ENCODE measurements at places on chromosomes 11 and 22.

GRCh38 chr11:1832920-1833295 is 1.9 kb upstream of the SYT8 start:
- no peak for DNase-seq

GRCh38 chr11:73139476-73140198 is 2.5 kb downstream of the FCHSD2 start:
- peak; percentile 42 for DNase-seq

DNA sequence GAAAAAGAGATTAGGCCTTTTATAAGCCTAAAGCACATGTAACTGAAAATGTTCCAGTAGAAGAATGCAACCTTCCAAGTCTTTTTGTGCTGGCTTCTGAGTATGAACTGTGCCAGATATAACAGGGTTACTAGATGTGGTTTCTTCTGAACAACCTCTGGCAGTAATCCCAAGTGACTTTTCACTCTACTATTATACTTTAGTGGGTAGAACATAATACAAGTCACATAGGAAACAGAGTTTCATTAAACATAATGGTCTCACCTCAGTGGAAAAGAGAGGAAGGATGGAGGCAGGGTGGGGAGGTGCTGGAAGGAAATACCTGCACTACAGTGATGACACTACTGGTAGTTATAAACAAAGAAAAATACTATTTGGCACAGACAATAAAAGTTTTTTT is 81.3 kb downstream of the PHF21A start:
- DNase-seq = no peak

DNA sequence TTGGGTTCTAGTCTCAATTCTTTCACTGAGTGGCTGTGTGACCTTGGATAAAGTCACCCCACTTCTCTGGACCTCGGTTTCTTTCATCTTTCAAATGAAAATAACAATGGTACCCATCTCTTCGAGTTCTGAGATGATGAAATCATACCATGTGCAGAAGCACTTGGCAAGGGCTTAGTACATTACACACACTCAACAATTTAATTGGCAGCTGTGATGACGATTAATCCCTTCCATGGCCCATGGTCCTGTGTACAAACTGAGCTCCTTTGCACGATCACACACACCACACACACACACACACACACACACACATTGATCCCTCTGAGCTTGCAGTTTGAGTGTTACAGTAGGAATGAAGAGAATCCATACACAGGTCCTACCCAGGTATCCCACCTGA is 103.4 kb upstream of the ASPHD2 start:
- no peak for DNase-seq

DNA sequence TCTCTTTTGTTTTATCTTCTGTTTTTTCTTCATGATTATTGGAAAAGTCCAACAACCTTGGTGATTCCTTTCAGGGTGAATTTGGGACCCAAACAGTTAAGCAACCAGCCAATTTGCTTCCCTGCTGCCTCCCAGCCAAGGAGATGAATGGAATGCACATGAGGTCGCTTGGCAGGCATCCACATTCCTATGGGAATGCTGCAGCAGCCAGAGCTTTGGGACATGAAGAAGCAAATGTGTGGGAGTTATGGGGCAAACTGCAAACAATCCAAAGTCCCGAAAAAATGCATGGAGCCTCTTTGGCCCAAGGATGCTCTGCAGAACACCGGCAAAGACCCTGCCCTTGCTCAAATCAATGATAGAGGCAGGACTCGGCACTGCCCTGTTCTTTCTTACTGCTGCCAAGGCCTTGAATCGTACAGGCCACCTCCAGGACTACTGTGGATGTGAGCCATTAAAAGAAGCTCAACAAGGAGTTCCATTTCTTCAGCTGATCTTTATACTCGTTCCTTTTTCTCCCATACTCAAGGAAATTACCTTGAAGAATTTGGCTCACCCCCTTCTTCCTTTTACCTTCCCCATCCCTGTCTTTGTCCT is 117.3 kb upstream of the TEAD1 start:
- peak; percentile 12 for DNase-seq

DNA sequence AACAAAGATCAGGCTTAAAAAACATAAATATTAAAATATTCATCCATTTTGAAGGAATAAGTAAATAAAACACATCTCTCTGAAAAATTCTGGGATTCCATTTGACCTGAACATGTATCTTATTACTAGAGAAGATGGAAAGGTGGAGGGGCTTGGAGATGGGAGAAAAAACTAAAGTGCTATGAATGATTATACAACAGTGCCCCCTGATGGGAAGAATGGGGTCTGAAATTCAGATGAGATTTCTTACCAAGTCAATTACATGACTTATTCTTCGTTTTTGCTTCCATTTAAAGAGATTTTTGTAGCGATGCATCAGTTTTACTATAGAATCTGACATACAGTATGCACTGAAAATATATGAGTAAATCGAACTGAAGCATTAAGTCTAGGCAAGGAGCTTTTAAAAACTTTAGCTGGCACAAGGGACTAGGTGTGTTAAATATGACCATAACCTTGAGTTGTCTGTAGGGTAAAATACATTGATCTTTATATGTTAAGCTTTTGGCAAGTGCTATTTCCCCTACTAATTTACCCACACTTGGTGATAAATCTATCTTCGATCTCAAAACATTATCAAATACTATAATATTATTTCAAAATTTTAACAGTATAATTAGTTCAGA is 718.8 kb downstream of the CNTN5 start:
- DNase-seq = peak; percentile 7

DNA sequence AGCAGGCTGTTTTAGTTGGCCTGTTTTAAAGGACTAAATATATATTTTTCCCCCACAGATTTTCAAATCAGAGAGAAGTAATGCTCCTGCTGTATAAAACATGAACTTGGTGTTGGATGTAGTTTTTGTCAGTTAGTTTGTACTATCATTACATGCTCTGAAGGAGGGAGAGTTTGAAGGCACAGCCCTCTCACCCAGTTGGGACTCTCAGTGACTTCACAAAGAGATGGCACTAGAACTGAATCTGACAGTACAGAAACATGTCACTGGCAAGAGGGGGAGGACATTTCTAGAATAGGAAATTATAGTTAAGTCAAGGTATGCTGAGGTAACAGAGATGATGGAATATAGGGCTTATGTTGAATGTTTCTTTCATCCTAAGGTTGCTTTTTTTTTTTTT is 21.0 kb upstream of the C1QTNF4 start:
- DNase-seq = no peak

GRCh38 chr11:78855116-78855515 is 280.5 kb upstream of the NARS2 start:
- no peak for DNase-seq

DNA sequence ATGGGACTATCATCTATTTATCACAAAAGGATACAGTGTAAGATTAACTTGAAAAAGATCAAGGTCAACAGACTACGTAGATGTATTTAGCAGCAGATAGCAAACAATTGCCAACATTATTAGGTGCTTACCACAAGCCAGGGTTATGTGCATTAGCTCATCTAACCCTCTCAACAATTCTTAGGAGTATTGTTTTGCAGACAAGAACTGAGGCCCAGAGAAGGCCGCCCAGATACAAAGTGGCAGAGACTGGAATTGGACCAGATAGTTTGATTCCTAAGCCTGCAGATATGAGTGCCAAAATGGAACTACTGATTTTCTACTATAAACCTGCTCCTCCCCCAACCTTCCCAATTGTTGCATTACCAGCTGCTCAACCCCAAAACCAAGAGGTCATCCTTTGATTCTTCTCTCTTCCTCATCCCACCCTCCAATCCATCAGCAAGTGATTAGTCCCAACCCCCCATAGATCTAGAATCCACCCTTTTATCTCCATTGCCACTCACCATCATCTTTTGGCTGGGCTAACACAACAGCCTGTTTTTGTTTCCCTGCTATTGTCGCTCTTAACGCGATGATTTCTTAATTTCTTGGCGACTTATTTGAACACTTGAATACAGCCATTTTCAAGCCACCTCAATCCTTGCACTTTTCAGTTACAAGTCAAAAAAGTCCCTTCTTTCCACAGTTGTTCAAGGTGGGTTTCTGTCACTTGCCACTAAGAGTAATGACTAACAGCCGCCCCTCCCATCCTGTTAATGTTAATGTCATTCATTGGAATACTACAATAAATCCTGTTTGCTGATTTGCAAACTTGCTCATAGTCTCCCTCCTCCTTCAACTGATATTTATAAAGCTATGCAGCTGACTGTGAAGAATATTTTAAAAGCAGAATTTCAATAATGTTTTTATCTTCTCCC is 2.7 kb downstream of the TMEM123 start:
- DNase-seq = no peak

DNA sequence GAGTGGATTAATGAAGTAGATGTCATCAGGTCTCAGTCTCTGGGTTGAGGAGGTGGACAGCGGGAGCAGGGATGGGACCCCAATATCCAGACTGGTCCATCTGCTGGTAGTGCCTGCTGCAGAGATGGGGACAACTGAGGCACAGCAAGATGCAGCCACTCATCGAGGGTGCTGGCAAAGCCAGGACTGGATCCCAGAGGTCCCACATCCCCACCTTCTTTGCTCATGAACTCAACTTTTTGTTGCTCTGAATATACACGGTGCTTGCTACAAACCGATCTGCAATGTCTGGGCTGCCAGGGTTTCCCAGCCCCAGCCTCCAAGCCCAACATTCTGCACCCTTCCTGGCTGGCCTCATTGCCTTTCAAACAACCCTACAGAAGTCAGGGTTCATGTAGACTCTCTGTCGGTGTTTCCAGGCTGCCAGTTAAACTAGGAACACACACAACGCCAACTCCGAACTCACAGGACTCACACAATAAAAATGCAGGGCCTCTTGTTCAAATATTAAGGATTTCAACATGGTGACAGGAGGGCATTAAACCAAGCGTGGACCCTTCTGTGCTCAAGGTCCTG is 168.2 kb downstream of the MN1 start:
- no peak for DNase-seq

GRCh38 chr11:94673951-94674491 is 94.1 kb upstream of the AMOTL1 start:
- no peak for DNase-seq

- no peak for DNase-seq
Measured at GRCh38 chr11:10457901-10458300, 2.8 kb downstream of the AMPD3 start.

DNA sequence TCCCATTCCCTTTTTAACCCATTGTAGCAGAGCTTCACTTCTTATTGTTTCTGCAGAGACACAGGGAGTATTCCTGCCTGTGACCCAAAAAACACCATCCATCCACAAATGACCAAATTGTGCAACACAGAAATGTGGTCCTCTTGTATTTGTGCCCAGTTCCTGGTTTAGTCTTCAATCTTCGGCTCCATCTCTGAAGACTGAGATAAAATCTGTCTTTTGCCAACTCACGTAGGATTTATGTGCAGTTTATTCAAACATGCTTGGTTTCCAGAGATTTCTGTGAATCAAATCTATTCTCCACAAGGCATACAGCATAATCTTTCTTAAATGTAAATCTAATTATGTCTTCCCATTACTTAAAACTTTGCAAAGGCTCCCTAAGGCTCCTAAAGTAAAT is 307.0 kb downstream of the AASDHPPT start:
- DNase-seq = no peak

GRCh38 chr11:120136356-120136755 is 1.6 kb downstream of the TRIM29 start:
- DNase-seq = no peak

DNA sequence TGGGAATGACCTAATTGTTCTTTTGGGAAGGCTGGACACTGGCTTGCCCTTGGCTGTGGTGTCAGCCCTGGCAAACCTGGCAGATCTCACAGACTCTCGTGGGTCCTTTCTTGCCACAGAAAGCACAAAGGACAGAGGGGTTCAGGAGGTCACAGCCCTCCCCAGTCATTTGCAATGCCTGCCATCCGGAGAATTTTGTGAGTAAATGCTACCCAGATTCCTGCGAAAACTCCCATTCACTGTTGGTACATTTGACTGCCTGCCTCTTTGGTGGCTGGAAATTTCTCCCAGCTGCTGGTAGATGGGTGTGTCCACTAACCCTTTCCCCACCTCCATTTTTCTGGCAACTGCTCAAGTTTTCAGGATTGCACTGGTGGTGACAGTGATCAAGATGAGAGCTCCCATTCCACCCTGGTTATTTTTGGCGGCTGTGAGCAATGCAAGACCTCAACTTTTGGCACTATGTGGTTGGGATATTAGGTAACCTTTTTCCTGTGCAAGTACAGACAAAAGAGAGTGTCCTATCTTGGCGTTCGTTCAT is 155.7 kb downstream of the NAV2 start:
- DNase-seq = no peak

- DNase-seq = no peak
Measured at GRCh38 chr11:128491195-128491936, 96.0 kb downstream of the ETS1 start.

GRCh38 chr11:82176365-82176764 is 557.3 kb downstream of the FAM181B start:
- no peak for DNase-seq

GRCh38 chr22:23511627-23512347 is 68.3 kb downstream of the IGLL1 start:
- no peak for DNase-seq

- no peak for DNase-seq
Measured at GRCh38 chr11:70711911-70712185, 313.5 kb downstream of the CTTN start.

DNA sequence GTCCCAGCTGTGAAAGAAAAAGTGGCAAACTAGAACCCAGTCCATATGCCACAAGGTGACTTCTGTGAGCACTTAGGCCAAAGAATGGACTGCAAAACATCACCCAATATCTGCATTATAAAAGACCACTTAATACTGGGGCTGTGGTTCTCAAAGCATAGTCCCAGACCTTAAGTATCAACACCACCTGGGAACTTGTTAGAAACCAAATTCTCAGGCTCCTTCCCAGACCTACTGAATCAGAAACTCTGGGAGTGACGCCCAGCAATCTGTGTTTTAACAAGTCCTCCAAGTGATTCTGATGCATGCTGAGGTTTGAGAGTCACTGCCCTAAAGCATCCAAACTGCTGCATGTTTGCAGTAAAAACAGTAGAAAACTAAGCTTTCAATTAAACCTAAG is 81.3 kb downstream of the SERGEF start:
- DNase-seq = no peak

GRCh38 chr22:43404673-43405385 is 7.0 kb upstream of the MPPED1 start:
- DNase-seq = no peak

DNA sequence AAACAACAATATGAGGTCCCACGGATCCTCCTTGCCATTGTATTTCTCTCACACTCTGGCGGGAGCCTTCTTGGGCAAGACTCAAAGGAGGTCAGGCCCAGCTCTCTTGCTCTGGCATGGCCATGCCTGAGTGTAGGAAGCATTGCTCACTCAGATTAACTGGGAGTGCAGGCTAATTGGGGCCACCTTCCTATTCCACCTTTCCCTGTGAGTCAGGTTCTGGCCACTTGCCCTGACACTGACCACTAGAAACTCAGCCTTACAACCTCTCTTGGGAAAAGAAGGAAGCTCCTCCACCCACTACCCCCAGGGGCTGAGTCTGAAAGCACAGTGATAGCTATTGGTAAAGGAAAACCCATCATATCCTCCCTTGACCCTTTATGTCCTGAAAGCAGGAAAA is 121.8 kb upstream of the NTM start:
- DNase-seq = no peak

All from RKO (cell line).